ENCODE measurements at places on chromosomes 1 and 21.

- DNase-seq, result no peak
Observed at GRCh38 chr1:228107636-228108035, 1.5 kb downstream of the MRPL55 start.

DNA sequence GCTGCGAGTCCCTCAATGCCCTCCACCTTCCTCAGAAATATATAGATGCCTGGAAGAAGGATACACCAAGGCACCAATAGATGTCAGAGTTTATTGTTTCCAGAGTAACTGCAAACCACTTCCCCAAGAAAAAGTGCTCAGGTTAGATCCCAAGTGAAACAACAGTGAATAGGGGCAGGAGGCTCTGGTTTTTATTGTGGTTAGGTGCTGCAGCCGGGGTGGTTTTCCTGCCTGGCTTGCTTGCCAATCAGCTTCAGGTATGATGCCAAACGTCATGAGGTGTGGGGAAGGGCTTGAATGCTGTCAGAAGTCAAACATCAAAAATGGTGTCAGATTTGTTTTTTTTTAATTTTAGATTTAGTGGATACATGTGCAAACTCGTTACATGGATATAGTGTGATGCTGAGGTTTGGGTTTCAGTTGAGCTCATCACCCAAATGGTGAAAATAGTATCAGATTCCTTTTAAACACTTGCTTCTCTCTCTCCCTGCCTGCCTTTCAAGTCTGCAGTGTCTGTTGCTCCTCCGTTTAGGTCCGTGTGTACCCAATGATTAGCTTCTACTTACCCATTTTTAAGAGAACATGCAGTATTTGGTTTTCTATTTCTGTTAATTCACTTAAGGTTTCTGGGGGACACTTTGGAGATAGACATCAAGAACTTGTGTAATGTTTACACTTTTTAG is 1317.0 kb downstream of the MRPL39 start:
- DNase-seq, result no peak

GRCh38 chr1:34842073-34842472 is 17.5 kb downstream of the SMIM12 start:
- DNase-seq, result no peak

- no peak for DNase-seq
Observed at GRCh38 chr1:244445320-244446181, 6.2 kb downstream of the ADSS2 start.

- DNase-seq, result no peak
Observed at GRCh38 chr1:14941864-14942263, 211.7 kb upstream of the TMEM51 start.
